ENCODE measurements at places on chromosomes 4 and X.
A peak's percentile ranks its signal among the peaks of the same experiment; 100 is the strongest.

- DNase-seq, result no peak
Observed at GRCh38 chr4:37464373-37465128, 220.0 kb downstream of the NWD2 start.

DNA sequence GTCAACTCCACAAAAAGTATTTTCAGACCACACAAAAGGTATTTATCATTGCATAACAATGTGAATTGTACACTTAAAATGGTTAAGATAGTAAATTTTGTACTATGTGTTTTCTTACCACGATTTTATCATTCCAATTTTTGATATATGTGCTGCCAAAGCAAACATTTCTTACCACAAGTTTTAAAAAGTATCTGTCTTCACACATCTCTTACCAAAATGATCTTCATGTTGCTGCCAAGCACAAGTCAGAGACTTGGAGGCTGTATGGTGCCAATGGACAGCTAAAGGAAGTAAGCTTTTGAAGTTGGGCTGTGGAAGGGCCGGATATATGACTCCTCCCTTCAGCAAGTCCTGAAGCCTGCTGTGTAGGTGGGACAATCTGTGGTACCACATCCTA is 67.9 kb downstream of the TMLHE start:
- DNase-seq, result no peak

GRCh38 chr4:138658518-138658917 is 357.1 kb upstream of the NOCT start:
- DNase-seq, result no peak

DNA sequence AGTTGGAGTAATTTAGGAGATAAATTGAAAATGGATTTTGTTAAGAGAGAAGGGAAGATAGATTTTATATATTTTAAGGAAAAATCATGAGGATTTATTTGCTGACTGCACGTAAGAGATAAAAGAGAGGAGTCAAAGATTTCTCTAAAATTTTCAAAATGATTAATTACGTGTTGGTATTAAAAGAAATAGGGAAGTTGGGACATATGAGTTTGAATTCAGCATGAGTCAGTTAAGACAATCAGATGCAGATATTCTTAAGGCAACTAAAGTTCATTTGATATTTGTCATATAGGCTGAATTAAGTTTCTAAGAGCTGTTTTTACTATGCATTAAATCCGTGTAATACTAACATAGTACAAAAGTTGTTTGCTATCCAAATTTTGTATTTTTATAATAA is 46.9 kb downstream of the TET2 start:
- DNase-seq, result no peak

DNA sequence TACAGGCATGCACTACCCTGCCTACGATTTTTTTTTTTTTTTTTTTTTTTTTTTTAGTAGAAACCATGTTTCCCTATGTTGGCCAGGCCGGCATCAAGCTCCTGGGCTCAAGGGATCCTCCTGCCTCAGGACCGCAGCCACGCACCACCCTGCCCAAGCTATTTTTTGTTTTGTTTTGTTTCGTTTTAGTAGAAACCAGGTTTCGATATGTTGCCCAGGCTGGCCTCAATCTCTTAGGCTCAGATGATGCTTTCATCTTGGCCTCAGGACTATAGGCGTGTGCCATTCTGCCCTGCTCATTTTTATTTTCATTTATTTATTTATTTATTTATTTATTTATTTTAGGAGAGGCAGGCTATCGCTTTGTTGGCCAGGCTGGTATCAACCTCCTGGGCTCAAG is 1.2 kb upstream of the SSX3 start:
- DNase-seq, result no peak

DNA sequence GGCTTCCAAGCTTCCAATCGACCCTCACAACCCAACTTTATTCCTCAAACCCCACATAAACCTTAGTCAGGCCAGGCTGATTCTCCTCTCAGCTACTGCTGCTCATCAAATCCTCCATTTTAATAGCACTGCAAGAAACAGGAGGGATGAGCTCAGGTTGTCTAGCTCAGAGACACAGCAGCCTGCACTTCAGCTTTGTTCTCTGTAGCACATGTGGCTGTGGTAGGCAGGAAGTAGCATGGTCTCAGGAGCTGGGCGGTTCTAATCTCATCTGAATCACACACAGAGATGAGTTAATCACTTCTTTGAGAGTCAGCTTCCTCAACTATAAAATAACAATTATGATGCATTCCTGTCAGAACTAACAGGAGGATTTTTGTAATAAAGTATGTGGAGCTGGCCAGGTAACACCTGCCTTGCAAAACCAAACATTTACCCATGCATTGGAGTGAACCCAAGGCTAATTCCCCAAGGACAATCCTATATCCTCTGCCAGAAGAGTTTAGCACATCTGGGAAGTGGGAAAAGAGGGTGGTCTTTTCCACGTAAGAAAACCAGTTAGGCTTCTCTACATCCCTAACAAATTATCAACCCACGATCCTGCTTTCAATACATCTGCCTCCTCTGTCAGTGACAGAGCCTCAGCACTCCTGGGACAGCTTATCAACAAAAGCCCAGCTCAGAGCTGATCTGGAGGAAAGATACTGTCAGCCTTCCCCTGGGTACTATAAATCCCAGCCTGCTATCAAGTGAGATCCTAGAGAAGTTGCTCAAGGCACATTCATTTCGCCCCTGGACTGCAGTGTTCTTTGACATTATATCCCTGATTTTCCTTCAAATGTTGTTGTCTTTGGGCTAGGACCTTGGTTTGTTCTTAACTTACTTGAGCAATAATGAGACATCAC is 32.8 kb downstream of the ELOVL6 start:
- peak; percentile 15 for DNase-seq

- no peak for DNase-seq
Observed at GRCh38 chr4:165433529-165433928, 54.7 kb downstream of the CPE start.

DNA sequence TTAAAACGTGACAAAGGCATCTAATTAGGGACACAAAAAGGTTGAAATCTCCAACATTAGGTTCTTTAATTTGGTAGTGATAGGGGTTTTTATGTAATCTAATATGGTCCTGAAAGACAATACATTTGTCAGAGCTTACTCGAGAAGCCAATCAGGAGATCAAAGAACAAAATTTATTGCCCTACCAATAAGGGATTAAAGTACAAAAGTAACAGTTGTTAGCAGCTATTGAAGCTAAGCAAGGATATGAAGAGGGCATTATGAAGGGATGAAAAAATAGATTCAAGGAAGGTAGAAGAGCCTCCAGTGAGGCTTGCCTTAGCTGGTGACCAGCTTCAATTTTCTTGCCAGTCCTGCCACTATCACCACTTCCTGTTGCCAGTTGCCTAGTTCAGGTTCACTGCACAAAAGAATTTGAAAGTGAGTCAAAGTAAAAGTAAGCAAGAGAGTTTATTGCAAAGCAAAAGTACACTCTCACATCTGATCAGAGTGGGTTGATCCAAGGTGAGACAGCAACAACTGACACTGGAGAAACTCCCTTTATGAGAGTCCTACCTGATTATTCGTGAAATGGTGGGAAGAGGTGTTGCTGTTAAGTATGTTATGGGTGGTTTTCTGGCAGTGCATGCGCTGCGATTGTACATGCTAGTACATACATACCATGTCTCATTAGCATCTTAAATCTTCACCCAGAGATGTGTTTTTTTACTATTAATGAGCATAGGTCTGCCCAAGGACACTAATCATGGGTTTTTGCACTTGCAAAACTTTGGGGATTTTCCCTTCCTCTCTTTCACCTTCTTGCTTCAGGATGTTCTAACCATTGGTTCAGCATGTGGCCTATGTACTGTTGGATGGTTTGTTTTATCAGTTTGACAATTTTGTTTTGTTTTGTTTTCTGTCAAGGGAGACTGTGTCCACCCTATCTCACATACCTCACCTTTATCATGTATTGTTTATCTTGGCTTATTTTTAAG is 263.2 kb upstream of the ITM2A start:
- no peak for DNase-seq

DNA sequence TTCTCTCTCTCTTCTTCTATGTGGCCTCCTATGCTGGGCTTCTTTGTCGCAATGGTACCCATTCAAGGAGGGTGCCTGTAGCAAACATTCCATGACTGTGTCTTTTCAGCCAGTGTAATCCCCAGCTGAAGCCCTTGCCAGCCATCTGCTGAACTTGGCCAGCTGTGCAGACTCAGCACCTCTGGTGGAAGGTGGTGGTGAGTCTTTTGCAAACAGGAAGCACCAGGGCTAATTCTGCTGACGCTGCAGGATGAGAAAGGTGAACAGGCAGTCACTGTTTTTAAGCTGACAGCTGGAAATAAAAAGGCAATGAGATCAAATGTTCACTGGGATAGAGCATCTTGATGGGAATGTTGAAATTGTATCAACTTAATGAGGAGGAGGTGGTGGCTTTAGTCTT is 298.7 kb upstream of the CLNK start:
- no peak for DNase-seq

DNA sequence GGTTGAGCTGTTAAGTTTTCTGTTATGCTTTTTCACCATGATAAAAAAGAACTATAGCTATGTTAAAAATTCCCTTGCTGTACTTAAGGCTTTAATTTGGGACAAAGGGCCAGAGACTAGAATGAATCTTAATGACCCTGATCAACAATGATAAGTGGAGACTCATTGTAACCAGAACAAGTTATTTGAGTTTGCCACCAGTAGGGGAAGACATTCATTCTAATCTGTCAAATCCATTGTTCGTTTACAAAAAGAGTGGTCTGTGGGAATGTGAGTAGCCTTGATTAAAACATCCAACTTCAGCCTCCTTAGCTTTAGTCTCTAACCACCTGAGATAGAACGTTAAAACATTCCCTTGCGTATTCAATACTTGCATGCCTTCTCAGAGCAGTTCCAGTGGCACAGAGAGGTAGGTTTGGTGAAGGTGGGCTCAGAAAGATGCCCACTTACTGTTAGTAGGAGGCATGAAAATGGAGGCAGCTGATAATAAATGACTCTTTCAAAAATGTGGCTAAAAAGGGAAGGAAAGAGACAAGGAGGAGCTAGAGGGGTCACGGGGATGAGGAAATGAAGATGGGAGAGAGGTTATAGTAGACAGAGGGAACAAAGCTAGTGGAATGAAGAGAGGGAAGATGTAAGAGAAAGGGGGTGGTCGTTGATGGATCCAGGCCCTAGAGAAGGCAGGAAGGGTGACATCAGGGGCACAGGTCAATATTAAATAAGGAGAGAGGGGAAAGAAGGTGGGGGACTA is 66.2 kb downstream of the EGF start:
- no peak for DNase-seq

DNA sequence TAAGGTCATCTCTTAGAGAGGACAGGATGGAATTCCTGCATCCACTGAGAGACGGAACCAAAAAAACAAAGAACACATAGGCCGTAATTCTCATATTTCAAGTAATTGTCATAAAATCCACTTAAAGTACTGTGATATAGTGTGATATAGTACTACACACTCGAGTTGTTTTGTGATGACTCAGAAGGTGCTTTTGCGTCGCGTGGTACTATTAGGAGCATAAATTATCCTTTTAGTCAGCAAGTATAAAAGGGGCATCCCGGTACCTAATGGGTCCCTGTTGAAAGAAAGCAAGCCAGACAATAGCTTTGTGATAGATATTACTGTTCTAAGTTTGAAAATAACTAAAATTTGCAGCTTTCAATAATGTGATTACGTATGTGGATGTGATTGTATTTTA is 55.3 kb downstream of the GPR143 start:
- DNase-seq, result no peak

- DNase-seq, result no peak
Observed at GRCh38 chr4:184620212-184620867, 28.9 kb downstream of the CASP3 start.

- no peak for DNase-seq
Observed at GRCh38 chr4:188993871-188994270, 854.6 kb downstream of the TRIML1 start.

- DNase-seq, result no peak
Observed at GRCh38 chr4:89658701-89659024, 178.3 kb downstream of the SNCA start.

GRCh38 chr4:41882625-41883347 is 52.4 kb upstream of the TMEM33 start:
- peak; percentile 72 for DNase-seq

DNA sequence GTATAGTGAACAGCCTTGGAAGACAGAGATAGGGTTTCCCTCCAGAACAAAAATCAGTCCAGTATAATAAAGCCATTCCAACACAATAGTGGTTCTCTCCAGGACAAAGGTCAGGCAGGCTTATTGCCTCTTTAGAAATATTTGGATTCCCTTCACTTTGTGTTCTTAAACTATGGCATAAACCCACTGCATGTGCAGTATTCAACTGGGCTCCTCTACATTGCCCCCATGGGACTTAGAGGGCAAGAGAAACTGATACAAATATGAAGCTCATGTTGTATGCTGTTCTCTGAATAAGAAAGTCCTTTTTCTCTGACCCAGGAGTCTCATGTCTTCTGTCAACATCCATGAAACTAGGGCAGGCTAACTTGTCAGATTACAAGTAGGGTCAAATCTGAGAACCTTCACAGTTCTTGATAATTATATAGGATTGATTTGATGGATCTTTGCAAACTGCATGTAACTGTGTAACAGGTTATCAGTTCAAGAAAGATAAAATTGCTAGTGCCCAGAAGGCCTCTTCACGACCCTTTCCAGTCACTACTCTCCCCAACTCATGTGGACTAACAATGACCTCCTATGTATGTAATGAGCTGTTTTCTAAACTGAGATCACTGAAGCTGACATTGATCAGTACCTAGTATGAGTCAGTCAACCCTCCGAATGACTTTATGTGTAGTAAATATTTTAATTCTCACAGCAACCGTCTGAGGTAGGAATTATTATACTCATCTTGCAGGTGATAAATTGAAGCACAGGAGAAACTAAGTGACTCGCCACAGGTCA is 31.9 kb upstream of the FAM9C start:
- DNase-seq, result no peak

DNA sequence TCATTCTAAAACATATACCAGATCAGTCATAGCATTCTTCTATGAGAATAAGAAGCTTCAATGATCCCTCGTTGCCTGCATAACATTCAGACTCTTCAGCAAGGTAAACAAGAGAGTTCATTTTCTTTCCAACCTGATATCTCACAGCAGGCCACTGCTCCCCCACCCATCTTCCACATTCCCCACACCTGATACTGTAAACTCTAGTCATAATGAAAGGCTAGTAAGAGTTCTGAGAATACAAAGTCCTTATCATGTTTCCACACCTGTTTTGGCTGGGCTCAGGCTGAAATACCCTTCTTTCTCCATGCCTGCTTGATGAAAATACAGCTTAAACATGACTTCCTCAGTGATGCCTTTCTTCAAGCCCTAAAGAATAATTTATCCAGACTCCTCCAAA is 2.3 kb upstream of the AASDH start:
- no peak for DNase-seq

- no peak for DNase-seq
Observed at GRCh38 chr4:136025540-136025939, 1506.8 kb downstream of the PCDH18 start.

Measured in HEK293T (cell line).